Activated naive CD4-positive, alpha-beta T cell treated with anti-CD3 and anti-CD28 coated beads, Interleukin-2, amount 10 ng/mL, durations not matched to agents 7 days and 5 days (primary cell): ENCODE measurements at places on chromosomes 11 and 22.

DNA sequence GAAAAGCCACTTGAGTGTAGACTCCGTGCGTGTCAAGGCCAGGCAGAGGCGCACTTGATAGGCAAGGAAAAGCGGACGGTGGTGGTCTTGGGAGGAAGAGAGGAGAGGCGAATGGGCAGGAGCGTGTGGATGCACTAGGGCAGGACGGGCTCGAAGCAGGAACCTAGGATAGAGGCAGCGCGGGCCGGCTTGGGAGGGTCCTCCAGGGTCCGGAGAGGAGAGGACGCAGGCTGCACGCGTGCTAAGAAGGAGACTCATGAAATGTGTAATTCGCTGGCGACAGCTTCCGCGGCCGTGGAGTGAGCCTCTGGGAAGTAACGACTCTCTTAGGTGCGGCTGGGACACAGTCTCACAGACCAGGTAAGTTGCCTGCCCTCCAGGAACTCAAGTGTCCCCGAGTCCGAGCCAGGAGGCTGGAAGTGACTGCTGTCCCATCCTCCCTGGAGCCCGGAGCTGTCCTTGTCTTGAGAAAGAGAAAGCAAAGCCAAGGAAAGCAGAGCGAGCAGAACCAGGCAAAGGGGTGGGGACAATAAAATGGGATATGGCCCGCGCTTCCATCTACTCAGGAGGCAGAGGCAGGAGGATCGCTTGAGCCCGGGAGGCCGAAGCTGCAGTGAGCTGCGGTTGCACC, 874 bp upstream of the IL17RA start:
- no peak for DNase-seq

GRCh38 chr11:32044158-32044863, 46.6 kb upstream of the RCN1 start:
- no peak for DNase-seq

DNA sequence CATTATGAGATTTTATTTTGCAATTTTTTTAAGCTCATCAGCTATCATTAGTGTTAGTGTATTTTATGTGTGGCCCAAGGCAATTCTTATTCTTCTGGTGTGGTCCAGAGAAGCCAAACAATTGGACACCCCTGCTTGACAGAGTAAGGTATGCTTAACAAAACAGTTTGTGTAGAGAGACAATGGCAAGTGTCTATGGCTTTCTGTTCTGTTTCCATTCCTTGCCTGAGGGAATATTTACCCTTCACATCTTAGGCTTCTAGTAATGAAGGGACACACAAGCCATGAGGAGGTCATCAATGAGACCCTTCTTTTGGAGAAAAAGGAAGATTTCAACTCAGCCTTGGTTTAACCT, 1278.4 kb upstream of the TENM4 start:
- no peak for DNase-seq

- DNase-seq: no peak
Observed at GRCh38 chr11:44607319-44607962, 42.0 kb downstream of the CD82 start.

DNA sequence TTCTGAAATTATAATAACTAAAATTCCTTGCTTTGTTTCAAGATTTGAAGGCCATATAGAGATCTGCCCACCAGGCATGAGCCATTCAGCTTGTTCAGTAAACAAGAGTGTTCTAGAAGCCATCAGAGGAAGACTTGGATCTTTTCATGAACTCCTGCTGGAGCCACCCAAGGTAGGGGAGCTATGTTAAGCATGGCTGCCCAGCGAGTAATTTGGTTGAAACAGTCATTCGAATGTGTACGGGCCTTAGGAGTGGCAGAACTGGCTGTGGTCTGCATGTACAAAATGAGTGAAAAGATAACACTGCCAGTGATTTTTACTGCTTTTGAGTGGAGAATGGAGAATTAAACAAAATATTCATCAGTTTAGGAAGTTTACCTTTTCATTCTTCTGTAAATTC, 103.7 kb downstream of the PPP6R3 start:
- DNase-seq: no peak

DNA sequence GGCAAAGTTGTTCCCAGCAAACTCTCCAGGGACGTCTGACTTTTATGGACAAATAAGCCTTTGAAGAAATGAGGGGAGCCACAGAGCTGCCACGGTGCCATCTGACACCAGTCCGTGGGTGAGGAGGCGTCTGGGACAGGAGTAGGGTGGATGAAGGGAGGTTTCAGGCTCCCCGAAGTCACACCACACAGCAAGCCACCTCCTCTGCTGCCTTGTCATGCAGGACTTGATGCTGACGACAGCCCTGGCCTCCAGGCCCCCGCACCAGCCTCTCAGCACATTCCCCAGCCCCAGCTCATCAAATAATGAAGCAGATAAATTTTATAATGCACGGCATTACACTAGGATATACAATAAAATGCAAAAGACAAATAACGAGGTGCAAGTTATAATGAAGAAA, 156.5 kb downstream of the CEP164 start:
- DNase-seq: no peak

- DNase-seq: no peak
Observed at GRCh38 chr22:47633111-47633510, 870.7 kb downstream of the TBC1D22A start.

DNA sequence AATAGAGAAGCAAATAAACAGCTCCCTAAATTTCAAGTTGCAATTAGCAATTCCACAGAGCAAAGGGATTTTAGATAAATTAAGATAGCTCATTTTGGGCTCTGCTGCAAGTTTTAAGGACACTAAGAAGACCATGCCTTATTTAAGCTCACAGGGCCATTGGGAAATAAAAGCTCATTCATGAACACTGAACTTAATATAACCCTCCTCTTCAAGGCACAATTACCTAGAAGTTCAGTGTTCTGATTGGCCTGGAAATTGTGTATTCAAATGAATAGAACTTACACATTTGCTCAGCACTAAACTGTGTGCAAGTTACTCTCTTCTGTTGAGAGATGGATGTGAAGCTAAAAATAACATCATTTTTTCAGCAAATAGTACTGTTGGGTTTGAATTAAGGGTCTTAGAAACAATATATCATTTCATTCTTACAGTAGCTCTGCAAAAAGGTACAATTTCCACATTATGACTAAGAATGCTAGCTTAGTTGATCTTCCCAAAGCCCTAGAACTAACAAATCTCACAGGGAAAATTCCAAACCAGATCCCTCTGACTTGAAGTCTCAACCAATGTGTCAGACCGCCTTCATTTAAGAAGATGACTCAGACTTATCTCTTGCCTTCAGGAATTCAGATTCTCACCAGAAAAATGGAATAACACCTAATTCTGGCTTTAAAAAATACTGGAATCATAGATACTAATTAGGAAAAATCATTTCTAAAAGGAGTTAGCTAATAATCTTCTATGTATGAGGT, 87.4 kb upstream of the LRRC55 start:
- no peak for DNase-seq

DNA sequence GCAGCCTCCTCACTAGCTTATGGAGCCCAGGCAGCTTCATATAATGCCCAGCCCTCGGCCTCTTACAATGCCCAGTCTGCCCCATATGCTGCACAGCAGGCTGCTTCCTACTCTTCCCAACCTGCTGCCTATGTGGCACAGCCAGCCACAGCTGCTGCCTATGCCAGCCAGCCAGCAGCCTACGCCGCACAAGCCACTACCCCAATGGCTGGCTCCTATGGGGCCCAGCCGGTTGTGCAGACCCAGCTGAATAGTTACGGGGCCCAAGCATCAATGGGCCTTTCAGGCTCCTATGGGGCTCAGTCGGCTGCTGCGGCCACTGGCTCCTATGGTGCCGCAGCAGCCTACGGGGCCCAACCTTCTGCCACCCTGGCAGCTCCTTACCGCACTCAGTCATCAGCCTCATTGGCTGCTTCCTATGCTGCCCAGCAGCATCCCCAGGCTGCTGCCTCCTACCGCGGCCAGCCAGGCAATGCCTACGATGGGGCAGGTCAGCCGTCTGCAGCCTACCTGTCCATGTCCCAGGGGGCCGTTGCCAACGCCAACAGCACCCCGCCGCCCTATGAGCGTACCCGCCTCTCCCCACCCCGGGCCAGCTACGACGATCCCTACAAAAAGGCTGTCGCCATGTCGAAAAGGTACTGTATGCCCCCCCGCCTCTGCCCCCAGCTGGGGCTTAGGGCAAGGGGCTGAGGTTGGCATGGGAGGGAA, 8.8 kb downstream of the RBM14 start:
- no peak for DNase-seq

- no peak for DNase-seq
Observed at GRCh38 chr22:32800158-32800882, 1.2 kb upstream of the TIMP3 start.

- DNase-seq: peak; percentile 65
Observed at GRCh38 chr11:117096201-117096991, 1.8 kb downstream of the SIK3 start.

- DNase-seq: peak; percentile 82
Observed at GRCh38 chr11:43944761-43945311, 2.4 kb downstream of the C11orf96 start.

DNA sequence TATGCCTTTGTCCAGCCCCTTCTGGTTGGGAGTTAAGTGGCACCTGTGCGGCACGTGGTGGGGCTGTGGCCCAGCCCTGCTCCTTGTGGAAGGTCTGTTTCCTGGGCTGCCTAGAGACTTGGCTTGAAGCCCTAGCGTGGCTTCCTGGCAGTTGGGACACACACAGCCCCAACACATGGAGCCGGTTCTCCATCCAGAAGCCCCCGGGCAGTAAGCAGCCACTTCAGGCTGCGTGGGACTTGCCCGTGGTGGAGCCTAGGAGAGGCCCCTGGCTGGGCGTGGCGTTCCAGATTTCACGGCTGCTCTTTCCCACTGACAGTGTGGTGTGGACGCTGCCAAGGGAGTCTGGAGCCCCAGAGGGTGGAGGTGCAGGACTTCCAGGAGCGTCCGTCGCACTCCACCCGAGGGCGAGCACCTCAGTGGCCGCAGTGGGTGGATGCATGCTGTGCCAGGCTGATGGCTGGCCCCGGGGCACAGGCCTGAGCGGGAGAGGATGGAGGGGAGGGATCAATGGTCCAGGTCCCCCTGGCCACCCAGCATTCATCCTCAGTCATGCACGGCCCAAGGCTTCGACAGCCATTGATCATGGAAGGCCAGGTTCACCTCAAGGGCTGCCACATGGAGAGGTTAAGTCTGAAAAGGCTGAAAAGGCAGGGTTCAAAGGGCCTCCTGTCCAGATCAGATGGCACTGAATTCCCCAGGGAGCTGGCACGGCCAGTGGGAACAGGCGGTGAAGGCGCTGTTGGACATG, 9.3 kb downstream of the CCND1 start:
- DNase-seq: no peak

GRCh38 chr11:123251657-123252344, 56.8 kb upstream of the CLMP start:
- DNase-seq: no peak

DNA sequence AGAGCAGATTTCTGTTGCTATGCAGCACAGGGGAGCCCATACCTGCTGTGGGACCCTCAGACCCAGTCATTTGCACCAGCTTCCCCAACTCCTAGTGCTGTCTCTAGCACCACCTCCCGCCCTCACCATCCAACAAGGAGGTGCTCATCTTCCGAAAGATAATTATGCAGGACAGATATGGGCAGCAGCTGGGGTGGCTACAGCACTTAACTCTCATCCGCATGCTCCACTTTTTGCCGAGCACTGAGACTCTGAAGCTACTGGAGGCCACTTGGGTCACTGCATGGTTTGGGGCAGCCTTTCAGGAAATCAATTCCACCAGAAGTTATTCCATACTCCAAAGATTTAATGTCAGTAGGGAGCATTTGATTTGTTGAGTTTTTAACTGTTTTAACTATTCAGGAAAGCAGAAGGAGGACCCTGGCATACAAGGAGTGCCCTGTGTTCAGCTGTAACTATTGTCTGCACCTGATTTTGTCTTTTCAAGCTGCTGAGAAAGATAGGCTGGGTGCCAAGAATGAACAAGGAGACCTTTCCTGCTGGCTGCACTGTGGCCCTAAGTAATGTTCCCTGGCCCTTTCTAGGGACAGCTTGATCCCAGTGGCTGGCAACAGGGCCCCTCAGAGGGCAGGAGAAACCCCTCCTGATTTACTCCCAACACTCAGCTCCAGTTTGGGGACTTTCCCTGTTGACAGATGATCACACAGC, 67.3 kb upstream of the CSNK2A3 start:
- DNase-seq: no peak

DNA sequence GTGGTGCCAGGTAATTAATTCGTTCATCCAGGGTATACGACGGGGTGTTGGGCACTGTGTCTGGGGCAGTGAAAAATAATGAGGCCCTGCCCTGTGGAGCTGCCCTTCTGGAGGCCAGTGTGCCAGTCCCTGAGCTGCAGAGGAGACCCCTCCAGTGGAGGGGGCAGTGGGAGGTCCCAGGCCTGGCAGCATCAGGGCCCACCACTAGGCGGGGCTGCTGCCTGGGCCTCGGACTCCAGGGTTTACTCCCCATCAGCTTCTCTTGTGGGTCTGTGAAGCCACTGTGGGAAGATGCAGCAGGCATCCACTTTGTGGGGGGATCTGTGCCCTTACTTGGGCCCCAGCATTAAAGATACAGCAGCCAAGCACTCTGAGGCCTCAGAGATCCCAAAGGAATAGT, 17.4 kb upstream of the TMPRSS6 start:
- DNase-seq: no peak

GRCh38 chr11:55714982-55715888, 53.2 kb downstream of the OR4C6 start:
- no peak for DNase-seq

DNA sequence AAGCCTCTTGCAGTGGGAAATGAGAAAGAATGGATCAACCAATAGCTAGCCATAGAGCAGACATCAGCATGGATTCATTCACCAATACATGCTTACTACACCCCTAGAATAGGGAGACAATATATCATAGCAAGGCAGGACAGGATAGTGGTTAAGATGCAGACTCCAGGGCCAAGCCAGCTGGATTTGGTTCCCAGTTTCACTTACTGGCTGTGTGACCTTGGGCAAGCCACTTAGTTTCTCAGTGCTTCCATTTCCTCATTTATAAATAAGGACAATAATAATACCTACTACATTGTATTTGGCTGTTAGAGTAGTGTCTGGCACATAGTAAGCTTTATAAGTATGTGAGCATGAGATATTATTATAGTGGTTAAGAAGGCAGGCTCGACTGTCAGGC, 7.1 kb downstream of the DCHS1 start:
- no peak for DNase-seq

DNA sequence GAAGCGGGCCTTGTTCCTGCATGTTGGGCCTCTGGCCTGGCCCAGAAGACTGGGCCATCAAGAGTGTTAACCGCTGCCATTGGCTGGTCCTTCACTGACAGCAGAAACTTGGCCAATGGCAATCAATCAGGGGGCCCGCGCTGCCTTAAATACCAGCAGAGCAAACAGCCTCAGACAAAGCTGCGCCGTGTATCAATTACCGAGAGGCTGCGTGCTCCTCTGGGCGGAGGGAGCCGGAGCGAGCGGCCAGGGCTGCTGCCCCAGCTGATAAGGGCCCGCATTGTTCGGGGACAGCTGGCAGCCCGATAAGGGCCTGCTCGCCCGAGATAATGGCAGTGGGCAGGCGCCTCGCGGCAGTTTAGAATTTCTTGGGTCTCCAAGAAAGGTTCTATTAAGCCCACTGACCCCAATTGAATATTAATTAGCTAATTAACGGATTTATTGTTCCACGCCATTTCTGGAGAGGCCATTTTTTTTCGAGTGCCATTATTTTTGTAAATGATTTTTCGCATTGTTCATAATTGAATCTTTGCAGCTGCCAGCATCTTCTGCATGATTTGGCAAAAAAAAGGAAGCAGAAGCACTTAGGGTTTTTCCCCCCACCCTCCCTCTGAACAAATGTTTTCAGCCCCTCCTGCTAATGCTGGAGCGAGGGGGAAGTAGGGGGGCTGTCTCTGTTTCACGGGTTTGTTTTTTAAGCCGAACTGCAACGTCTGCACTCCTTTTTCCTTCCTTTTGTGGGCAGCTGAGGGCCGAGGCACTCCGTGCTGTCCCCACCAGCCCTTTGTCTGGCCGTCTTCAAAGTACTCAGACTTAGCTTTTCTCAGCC, 37.6 kb upstream of the RIC3 start:
- no peak for DNase-seq
